ENCODE measurements at places on chromosomes 11 and 22.

DNA sequence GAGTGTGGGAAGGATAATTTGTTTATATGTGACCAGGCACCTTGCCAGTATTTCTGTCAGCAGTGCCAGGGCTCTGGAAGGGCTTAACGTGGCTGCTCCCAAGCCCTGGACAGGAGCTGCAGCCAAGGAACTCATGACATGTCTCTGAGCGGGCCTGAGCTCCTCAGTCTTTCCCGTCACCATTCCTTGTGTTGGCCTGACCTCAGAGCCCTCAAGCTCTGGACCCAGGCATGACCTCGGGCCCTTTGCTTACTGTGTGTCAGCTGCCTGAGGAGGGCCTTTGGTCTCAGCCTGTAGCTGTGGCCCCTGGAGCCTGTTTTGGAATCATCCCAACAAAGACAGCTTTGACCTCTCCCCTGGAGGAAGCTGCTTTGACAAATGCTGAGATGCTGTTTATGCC, 264.1 kb upstream of the PLET1 start:
- DNase-seq = no peak

DNA sequence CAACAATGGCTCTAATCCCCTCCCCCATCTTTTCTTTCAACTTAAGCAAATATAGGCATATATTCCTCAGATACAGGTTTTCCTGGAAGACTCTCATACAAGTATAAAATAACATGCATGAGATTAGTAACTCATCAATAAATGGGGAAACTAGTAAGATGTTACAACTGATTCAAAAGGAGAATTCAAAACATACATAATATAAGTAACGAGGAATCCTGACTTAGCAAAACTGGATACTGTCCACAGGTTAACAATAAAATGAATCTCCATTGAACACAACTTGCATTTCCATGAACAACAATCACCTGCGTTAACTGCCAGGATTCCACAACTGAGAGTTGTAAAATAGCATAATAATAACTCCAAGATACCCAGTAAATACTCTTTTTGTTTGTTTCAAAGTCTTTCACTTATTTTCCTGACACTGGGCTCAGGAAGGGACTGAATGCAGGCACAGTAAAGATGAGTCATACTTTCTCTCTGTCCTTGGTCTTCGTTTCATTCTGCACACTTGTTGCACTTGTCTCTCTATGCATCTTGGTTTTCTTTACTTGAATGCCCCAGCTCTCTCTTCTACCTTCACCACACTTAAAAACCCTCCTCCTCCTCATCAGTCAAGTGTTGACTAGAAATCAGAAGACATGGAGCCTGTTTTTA, 8.1 kb downstream of the APIP start:
- DNase-seq = no peak

GRCh38 chr22:24442352-24442744, 14.9 kb downstream of the ADORA2A start:
- no peak for DNase-seq

DNA sequence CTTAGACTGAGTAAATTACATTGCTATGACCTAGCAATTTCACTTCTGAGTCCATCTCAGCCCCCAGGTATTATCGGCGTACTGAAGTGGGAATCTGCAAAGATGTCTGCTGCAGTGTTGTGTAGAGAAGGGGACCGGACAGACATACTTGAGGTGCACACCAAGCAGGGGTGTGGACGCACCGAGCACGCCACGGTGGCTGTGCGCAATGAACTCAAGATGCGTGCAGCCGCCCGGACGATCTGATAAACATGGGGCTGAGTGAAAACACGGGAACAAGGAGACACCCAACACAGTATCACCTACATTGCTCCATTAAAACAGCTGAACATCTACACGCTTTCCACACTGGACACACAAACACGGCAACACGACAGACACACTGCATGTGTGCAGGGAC, 454.3 kb downstream of the OPCML start:
- no peak for DNase-seq

Measured in SK-N-DZ (cell line).